Activated T-helper 1 cell treated with Interleukin-2 at 50 U/mL for 16 hours (primary cell): ENCODE measurements at places on chromosomes 11 and 22.
A peak's percentile ranks its signal among the peaks of the same experiment; 100 is the strongest.

- no peak for DNase-seq
Observed at GRCh38 chr11:85756401-85757200, 54.3 kb downstream of the SYTL2 start.

- DNase-seq: no peak
Observed at GRCh38 chr11:44997566-44997965, 46.9 kb upstream of the TP53I11 start.

GRCh38 chr11:27059431-27059830, 18.8 kb downstream of the BBOX1 start:
- DNase-seq: no peak

DNA sequence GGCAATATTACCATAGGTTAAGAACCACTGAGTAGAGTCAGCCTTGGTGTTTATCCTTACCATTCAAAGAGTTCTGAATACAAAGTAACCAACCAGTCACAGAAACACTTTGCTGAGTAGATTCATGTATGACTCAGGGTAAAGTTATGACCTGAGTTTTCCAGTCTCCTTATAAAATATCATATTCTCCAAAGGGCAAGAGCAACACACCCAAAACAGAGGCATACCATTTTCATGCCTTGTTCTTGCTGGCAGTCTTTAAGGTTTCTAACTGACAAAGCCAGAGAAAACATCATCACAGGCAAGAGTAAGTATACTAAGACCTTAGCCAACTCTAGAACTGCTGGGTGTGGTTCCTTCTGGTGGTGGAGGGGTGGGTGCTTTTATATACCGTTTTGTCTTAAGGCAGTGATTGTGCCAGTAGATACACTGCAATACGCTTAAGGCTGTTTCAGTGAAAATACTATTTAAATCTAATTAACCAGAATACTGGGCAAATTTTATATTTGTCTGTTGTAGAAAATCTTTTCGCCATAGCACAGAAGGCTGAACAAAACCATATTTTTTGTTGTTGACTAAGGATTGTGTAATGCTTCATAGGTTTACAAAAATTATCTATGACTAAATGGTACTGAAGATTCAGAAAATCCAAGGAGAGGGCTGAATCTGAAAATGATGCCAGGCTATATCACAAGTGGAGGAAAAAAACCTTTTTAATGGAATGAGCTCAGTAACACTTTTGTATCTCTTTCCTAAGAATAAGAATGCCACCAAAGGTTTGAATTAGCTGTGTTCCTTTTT, 3.0 kb downstream of the ATL3 start:
- DNase-seq: no peak

DNA sequence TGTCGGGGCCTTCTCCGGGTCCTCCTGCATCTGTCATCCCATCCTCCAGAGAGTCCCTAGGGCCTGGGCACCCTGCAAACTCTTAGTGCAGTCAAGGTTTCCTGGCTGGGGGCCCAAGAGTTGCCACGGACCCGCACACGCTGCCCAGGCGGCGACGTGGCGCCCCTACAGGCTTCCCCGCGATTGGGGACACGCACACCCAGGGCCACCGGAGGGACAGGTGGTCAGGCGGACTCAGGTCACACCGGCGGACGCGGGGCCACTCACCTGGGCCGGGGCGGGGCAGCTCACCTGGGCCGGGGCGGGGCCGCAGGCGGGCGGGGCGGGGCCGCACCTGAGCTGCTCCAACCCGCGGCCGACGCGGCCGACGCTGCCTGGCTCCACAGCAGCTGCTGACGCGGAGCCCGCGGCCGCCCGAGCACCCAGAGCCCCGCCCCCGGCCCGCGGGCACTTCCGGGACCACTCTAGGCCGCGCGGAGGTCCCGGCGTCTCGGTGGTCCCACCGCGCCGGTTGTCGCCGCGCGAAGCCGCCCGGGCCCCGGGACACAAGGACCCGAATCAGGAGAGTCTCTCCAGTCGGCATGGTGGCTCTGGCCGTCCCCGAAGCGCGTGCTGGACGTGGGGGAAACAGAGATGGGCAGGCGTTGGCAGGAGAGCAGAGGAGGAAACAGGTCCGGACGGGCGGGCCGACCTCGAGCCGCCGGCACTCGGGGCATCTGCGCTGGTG, at the start of gene ZNF70:
Gene ZNF70, minus strand, starts transcription at position 399 of the 727 bp plus-strand sequence. CDS start 5,972 bp downstream, outside the sequence.
- DNase-seq: peak; percentile 82

- no peak for DNase-seq
Observed at GRCh38 chr22:17770180-17771077, 3.8 kb downstream of the BID start.

DNA sequence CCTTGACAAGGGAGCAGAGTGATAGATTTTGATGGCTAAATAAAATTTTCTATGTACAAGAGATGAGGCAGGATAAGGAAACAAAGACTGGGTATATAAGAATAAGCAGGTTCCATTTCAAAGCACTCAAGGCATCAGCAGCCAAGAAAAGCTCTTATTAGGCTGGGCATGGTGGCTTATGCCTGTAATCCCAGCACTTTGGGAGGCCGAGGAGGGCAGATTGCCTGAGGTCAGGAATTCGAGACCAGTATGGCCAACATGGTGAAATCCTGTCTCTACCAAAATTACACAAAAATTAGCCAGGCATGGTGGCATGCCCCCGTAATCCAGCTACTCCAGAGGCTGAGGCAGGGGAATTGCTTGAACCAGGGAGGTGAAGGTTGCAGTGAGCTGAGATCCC, 563.4 kb upstream of the CCDC179 start:
- DNase-seq: no peak

GRCh38 chr22:29022101-29022817, 39.4 kb downstream of the C22orf31 start:
- no peak for DNase-seq

DNA sequence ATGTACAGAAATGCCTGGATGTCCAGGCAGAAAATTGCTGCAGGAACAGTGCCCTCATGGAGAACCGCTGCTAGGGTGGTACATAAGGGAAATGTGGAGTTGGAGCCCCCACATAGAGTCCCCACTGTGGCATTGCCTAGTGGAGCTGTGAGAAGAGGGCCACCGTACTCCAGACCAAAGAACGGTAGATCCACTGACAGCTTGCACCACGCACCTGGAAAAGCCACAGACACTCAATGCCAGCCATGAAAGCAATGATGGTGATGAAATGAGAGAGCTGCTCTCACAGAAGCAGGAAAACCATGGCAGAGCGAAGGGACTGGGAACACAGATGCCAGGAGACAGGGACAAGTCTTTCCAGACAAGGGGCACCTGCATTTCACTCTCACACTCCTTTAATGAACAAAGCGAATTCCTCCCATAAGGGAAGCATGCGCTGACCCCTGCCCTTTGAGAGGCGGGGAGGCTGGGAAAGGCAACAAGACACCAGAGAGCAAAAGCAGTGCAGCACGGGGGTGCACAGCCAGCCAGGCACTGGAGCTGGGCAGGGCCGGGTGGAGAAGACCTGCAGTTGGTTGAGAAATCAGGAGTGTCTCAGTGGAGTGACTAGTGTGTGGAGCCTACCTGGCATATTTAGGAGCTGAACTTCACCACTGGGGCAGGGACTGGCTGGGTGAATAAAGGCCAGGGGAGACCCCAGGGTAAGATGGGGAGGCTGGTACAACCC, 1025.2 kb downstream of the TBC1D22A start:
- DNase-seq: no peak

GRCh38 chr11:74084796-74085541, 76.1 kb upstream of the UCP3 start:
- no peak for DNase-seq

DNA sequence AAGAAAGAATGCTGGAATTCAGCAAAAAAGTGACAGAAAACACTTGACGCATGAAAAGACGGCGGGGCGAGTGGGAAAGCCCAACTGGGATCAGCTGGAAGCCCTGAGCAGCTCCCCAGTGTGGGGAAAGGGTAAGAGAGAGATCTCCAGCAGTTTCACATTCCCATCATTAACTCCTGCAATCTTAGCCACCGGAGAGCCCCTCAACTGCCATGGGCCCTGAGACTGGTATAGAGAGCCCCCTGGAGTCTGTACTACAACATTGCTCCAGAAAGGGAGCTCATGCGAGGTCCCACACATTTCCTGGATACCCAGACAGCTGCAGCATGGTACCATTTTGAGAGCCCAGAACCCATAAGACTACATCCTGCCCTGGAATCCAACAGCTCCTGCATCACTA, 31.1 kb downstream of the MRGPRX4 start:
- no peak for DNase-seq

DNA sequence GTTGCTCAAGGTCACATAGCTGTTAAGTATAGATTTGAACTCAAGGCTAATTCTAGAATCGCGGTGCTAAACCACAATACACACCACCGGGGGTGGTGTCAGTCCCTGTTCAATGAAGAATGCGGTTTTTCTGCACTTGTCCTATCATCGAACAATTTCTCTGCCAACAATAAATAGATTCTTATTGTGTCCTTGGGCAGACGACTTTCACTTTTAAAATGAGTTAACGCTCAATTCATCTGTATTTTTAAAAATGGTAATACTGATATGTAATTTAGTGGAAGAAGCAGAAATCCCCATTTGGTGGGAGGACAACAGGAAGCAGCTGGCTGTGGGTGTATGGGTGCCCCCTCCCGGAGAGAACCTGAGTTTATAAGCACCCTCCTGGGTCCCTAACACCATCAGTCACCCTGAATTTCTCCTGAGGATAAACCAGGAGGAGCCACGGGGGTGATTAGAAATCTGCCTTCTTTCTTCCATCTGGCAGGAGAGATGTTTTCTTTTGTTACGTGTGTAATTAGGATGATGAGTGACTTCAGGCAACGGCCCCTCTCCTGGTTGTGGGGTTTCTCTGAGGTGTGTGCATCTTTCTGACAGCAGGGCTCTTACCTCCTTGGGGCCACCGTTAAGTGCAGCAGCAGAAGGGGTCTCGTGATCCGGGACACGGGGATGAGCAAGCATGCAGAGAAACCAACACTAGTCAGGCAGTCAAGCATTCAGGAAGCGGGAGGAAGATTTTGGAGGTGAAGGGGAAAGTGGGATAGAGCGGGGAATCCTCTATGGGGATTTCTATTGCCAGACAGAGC, 87.7 kb downstream of the GRAMD1B start:
- no peak for DNase-seq

DNA sequence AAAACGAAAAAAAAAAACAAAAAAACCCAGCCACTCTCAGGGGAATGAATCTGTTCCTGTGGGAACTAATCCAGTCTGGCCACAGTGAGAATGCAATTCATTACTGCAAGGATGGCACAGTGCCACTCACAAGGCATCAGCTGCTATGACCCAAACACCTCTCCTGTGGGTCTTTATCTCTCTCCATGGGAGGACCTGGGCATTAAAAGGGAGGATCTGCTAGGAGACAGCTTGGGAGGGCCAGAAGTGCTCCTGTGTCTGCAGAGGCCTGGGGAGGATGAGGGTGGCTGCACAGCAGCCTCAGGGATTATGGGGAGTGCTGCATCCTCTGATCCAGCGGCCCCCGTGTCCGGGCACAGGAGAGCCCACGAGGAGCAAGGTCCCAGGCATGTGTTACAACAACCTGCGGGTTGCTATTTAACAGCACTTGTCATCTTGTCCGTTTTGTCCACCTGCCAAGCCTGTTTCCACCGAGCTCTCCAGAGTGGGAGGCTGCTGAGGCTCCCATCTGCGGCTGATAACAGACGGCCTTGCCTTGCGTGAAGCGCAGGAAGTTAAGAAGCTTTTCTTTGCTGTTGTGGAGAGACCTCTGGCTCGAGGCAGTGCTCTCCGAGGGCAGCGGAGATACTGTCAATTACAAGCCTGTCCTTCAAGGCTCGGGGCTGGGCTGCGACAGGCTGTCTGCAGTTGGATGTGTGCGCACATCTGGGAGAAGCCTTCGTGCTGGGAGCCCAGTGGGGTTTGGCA, 97.7 kb downstream of the NXPE2 start:
- no peak for DNase-seq

- DNase-seq: no peak
Observed at GRCh38 chr11:108025387-108026080, 16.8 kb downstream of the CUL5 start.

GRCh38 chr22:22556578-22556977, 2.5 kb downstream of the PRAME start:
- no peak for DNase-seq

- no peak for DNase-seq
Observed at GRCh38 chr11:100980156-100980555, 149.5 kb downstream of the PGR start.
